Posterior cingulate gyrus (tissue), 11 donors: ENCODE measurements at places on chromosomes 7 and 10.
A peak's percentile ranks its signal among the peaks of the same experiment; 100 is the strongest.

DNA sequence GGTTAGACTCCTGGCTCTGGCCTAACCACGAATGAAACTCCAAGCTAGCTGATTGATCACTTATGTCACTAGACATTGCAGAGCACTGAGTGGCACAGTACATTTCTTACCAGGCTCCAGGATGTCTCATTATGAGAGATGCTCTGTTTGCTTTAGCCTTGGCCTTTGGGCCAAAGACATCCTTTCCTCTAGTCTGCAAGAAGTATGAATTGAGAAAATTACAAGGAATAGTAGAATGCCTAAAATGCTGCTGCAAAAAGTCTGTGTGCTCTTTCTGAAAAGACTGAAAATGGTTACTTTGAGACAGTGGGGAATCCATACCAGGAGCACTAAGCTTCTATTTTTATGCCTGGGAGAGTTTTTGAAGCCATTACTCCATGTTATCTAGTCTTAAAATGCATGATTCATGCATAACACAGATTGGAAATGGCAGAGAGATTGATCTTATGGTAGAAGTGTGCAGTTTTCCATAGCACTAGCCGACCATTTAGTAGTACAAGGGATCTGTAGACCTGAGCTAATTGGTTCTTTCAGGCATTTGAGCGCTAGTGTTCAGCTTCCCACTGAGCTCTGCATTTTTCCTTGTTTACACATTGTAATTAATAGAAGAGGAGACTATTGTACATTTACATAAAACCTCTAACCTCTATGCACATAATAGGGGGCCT is 303.8 kb downstream of the PRKG1 start:
- DNase-seq, result no peak

DNA sequence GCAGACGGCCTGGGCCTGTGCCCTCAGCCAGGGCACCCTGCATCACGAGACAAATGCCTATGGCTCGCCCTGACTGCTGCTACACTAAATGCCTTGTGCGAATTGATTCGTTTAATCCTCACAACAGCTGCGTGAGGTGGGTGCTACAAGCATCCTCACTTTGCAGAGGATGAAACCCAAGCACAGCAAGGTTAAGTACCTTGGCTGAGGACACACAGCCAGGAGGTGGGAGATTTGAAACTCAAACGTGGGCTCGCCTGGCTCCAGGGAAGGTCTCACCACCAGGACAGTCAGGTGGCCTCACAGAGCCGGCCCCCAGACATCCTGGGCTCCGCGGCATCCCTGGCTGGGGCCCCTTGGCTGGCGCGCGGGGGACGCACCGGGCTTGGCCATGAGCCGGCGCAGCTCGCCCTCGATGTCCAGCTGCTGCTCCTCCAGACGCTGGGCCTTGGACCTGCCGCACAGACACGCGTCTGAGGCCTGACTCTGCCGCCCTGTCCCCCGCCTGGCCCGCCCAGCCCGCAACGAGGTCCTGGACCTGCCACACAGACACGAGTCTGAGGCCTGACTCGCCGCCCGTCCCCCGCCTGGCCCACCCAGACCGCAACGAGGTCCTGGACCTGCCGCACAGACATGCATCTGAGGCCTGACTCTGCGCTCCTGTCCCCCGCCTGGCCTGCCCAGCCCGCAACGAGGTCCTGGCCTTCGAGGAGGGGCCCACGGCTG is 22.0 kb downstream of the MICALL2 start:
- no peak for DNase-seq

GRCh38 chr10:74075906-74076305 is 74.7 kb downstream of the AP3M1 start:
- no peak for DNase-seq

GRCh38 chr10:59127991-59128390 is 48.5 kb upstream of the PHYHIPL start:
- peak; percentile 8 for DNase-seq

DNA sequence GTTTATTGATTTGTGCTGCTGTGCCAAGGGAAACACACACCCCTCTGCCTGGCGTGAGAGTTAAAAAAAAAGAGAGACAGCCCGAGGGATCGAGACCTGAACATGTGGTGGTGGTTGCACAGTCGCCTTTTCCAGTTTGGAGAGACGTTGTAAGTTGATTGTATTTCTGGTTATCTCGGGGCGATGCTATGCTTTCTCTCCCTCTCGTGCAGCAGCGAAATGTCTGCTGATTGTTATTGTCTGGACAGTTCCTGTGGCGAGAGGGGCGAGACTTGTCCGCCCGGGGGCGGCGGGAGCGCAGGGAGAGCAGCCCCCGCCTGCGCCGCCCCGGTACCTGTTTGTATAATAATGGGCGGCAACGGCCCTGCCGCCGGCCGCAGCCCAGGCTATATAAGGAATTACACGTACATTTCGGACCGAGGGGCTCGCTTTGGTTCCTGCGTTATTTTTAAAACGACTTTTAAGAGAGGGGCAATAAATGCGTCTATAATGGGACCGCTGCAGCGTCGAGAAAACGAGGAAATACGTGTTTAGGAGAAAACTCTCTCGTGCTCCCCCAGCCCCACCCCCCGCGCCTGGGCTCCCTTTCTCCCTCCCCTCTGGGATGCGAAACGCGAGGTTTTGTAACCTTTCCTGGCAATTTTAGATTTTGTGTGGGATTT is 1.7 kb downstream of the ZEB1 start:
- peak; percentile 87 for DNase-seq

GRCh38 chr10:68989317-68989990 is 851 bp downstream of the KIFBP start:
- DNase-seq, result no peak

- no peak for DNase-seq
These were observed 131.1 kb upstream of the CDK1 start for GRCh38 chr10:60646966-60647796.

DNA sequence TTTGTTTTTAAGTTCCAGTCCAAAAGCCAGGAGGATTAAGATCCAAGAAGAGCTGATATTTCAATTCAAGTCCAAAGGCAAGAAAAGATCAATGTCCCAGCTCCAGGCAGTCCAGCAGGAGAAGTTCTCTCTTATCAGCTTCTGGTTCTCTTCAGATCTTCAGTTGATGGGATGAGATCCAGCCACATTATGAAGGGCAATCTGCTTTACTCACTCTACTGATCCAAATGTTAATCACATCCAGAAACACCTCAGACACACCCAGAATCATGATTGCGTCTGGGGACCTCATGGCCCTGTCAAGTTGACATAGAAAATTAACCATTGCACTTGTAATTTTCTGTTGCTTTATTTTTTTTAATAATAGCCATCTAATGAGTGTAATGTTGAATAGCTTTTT is 178.4 kb downstream of the HERPUD2 start:
- DNase-seq, result no peak
